ENCODE measurements at places on chromosomes 2 and 18.

GRCh38 chr2:75609937-75610508 lies 36.6 kb upstream of the MRPL19 start:
- DNase-seq, result no peak

- no peak for DNase-seq
These were observed 16.7 kb upstream of the GTF2A1L start for GRCh38 chr2:48600917-48601316.

DNA sequence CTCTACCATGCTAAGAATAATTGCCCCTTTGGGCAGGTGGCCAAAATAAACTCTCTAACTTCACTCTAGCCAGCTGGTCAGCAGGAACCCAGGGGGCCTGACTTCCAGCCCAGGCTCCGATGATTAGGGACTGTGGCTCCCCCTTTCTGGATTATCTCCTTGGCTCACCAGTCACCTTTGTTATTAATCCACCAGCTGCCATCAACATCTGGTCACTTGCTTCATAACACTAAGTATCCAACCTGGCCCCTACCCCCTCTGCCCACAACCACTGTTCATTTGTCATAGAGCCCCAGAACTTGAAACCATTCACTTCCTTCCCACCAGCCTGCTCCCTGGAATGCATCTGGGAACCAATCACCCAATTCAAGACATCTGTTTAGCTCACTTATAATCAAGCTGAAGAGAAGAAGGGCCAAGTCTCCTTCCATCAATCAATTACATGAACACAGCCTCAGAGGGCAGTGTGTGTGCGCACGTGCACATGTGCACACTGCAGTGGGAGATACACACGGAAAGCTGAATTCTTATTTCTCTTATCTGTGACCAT lies 215.1 kb downstream of the ALK start:
- no peak for DNase-seq

DNA sequence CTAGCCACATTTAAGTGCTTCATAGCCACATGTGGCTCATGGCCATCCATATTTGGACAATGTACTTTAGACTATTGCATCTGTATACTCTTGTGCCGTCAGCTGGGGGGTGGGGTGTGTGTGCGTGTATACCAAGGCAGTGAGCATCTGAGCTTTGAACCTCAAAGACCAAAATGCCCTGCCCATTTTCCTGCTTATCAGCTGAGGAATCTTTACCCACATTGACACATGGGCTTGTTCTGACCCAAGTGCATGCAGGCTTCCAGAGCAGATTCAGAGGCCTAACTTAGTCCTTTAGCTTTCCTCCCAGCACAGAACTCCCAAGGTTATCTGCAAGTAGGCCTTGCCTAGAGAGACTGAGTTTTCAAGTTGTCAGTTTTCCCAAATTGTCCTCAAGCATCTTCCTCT lies 11.1 kb upstream of the MOCOS start:
- DNase-seq, result no peak

DNA sequence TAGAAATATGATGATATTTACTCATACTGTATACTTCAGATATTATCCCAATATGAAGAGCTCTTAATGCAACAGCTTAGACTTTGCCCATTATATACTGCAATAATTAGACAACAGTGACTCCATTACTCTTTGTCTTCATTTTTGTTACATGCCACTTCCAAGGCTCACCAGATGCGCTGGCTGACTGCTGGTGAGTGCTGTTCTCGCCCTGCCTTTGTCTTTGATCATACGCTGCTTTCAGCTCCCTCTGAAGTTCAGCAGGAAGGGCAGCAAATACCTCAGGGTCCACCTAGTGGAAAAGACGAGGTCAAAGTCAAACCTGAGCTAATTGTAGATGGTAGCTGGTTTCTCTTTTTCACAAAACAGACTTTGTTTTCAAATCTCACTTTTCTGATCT lies 66.3 kb downstream of the EIF5B start:
- no peak for DNase-seq

GRCh38 chr18:41809652-41810051 lies 145.4 kb upstream of the PIK3C3 start:
- DNase-seq, result no peak

GRCh38 chr2:68878071-68878711 lies 7.0 kb upstream of the BMP10 start:
- no peak for DNase-seq

- no peak for DNase-seq
These were observed 84.2 kb upstream of the SEC11C start for GRCh38 chr18:59055345-59056032.

GRCh38 chr2:208315081-208315788 lies 49.2 kb downstream of the PIKFYVE start:
- no peak for DNase-seq

DNA sequence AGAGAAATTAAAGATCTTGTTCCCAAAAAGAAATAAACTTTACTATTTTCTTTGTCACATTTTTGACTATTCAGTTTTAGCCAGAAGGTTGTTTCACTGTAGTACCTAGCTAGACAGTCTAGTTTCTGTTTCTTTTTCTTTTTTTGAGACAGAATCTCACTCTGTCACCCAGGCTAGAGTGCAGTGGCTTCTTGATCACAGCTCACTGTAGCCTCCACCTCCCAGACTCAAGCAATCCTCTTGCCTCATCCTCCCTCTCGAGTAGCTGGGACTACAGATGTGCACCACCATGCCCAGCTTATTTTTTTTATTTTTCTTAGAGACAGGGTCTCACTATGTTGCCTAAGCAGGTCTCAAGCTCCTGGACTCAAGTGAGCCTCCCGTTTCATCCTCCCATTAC lies 2.2 kb downstream of the RBM45 start:
- DNase-seq, result no peak

- no peak for DNase-seq
These were observed 13.8 kb downstream of the HJURP start for GRCh38 chr2:233840520-233840919.

DNA sequence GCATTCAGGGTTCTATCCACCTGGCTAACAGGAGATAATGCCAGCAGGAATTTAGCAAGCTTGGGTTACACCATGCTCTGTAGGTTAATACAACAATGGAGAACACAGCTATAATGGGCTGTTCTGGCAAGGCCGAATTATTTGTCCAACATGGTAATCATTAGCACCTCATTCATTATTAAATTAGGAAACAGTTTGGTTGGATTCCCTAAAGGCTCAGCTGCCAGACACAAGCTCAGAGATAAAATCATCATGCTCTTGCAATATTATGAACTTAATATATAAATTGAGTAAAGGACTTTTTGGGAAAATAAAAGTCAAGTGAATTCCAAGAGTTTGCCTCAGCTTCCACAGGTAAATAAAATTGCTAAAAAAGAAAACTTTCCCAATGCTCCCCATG lies 166.4 kb downstream of the ANKRD44 start:
- no peak for DNase-seq

- no peak for DNase-seq
These were observed 11.3 kb upstream of the ARHGEF4 start for GRCh38 chr2:130825231-130825965.

- no peak for DNase-seq
These were observed 6.9 kb downstream of the NEU2 start for GRCh38 chr2:233039212-233039845.

- no peak for DNase-seq
These were observed 32.3 kb upstream of the C18orf32 start for GRCh38 chr18:49519101-49519971.

DNA sequence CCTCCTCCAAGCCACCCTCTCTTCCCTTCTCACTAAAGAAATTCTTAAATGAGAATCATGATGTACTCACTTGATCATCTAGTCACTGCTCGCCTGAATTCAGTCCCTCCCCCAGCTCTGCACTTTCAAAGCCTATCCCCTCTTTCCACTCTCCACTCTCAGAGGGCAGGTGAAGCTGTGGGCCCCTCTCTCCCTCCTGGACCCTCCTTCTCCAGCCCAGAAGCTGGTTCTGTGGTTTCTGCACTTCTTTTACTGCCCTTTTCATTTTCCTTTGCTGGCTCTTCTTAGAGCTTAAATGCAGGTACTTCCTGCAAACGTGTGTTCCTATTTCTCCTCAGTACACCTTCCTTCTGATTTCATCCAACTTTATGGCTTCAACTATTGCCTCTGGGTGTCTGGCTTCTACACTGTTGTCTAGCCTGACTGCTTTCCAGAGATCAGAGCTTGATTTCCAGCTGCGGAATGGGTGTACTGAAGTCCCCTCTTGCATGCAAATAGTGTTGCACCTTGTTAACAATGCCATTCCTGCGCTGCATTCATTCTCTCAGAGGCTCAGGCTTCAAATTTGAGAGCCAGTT lies 15.3 kb upstream of the TXNDC2 start:
- no peak for DNase-seq

DNA sequence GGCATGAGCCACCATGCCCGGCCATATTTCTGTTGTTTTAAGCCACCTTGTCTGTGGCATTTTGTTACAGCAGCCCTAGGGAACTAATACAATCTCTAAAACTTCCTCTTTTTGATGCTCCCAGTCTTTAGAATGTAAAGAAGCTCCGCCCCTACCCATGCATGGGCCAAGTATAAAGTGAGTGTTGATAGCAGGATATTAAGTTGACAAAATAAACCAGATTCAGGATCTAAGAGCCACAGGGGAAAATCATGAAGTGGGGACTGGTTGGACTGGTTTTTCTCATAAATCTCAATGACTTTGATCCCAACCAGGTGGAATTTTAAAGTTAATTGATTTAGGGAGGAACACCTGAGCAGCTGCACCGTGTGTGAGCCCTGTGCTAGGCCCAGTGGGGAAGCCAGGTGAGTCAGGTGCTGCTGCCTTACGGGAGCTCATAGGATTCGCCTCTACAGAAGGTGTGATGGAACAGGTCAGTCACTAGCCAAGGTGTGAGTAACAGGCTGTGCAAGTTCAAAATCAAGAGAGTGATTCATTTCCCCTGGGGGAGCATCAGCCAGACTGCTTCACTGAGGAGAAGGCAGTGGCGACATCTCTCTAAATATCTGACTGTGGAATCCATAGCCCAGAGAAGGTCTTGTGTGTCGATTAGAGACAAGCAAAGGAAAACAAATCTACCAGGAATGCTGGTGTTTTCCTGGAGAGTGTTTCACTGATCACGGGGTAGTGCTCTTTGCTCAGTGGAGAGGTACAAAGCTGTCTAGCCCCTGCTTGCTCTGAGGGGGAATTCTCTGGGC lies 63.0 kb upstream of the MSH2 start:
- no peak for DNase-seq

GRCh38 chr2:212242724-212243123 lies 295.9 kb downstream of the ERBB4 start:
- DNase-seq, result no peak

DNA sequence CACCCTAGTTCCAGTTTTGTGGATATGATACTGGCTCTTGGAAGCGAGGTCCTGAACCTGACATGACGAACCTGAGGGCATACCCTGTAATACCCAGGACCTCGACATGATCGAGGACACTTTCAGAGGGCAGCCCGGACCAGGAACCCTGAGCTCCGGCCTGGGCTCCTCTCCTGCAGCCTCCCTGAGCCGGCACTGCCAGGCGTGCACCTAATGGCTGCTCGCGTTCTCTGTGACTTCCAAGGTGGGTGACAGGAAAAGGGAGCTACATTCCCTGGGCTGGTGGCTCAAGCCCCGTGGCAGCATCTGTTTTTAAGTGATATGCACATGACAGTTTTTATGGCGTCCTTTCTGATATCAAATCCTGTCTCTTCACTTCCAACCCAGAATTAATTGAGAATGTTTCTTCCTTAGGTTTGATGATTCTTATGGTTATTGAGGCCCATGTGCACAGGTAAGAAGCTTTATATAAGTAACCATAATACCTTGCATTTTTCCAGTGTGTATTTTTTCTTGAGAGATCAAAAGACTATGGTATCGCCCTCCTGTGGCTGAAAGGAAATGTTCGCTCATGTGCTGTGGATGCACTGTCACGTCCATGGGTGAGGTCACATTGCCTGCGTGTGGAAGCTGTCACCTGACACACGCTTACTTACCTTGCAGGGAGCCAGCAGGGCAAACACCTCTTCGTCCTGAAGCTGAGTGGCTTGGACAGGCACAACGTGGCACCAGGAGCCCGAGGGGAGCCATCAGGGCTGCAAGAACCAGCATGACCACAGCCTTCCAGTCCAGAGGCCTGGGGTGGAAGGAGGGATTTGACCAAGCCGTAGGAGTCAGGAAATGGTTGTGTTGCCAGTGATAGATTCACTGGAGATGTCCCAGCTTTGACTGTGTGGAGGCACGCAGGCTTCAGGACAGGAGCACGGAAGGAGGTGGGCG lies 367.4 kb upstream of the MYT1L start:
- no peak for DNase-seq

GRCh38 chr2:15195813-15196212 lies 365.3 kb downstream of the NBAS start:
- no peak for DNase-seq

DNA sequence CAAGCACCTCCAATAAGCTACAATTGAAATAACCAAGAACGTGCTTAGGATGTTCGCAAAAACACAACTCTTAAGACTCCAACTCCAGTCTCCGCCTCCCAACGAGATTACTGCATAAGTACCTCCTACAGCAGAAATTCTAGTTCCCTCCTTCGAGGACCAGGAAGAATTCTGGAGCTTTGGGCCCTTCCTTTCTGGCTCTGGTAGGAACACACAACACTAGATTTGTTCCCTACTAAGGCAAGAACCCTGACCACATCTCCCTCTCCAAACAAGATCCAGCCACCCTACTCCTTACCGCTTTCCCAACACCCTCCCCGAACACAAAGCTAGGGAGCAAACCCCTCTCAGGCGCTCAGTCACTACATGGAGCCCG lies 721 bp downstream of the ADAM17 start:
- peak; percentile 10 for DNase-seq

GRCh38 chr18:40546875-40547274 lies 1408.2 kb upstream of the PIK3C3 start:
- no peak for DNase-seq

DNA sequence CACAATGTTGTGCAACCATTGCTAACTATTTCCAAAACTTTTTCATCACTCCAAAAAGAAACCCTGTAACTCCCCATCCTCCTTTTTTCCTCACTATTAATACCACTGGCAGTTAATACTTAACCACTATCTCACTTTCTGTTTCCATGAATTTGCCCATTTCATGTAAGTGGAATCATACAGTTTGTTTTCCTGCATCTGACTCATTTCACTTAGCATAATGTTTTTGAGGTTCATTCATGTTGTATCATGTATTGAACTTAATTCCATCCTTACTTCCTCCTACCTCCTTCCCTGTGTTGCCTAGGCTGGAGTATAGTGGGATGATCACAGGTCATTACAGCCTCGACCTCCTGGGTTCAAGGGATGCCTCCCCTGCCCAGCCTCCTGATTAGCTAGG lies 68.3 kb downstream of the FAM117B start:
- DNase-seq, result no peak

DNA sequence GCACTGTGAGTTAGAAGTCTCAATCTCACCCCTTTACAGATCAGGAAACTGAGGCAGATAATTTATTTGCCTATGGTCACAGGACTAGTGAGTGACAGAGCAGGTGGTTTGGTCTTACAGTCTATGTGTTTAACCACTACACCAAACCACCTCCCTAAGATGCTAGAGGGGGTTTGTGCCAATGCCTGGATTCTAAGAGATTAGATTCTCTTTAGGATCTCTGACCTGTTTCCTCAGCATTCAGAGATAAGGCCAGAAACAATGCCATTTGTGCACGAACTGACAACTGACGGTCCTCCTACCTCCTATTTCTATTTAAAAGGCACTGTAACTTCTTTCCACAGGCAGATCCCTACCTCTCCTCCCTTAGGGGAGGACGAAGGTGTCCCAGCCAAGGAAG lies 2.3 kb upstream of the SLC20A1 start:
- no peak for DNase-seq

Data from CD4-positive, alpha-beta T cell (primary cell).